Bronchial smooth muscle cell (primary cell): ENCODE measurements at places on chromosomes 12 and 14. TPM values are rescaled to one million over a fixed set of nuclear protein-coding genes. Genes with fewer than 3 reads are reported as not detected.

HCAR2 gene
- not detected in 2 replicates for total RNA-seq

OR4E2 gene
- total RNA-seq = not detected in 2 replicates

RPGRIP1 gene
- total RNA-seq = 0.16 TPM in 1 of 2 replicates, not detected in the other

TRIM9 gene
- under 0.01 and 0.94 TPM in 2 replicates for total RNA-seq

RPS6KA5 gene
- total RNA-seq = 1.9 and 3.4 TPM in 2 replicates

CD69 gene
- not detected in 2 replicates for total RNA-seq

STAC3 gene
- total RNA-seq = 0.63 and 0.69 TPM in 2 replicates
